Fibroblast of skin of right biceps (primary cell): ENCODE measurements at places on chromosomes 5 and 9.

GRCh38 chr5:180140571-180140970 lies 68.4 kb downstream of the RASGEF1C start:
- no peak for DNase-seq

DNA sequence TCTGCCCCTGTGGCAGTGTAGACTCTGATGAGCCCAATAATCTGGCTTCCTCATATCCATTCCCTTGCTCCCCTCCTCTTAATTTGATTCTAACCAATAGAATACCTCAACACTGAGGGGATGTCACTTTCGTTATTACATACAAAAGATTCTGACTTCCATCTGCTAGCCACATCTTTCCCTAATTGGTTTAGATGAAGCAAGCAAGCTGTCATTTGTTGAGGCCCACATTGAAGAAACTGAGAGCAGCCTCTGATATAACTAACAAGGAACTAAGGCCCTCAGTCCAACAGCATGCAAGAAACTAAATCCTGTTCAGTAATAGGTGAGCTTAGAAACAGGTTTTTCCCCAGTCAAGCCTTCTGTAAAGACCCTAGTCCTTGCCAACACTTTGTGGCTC lies 5.8 kb downstream of the ADAMTS6 start:
- DNase-seq, result no peak

- peak; percentile 50 for DNase-seq
These were observed 148.2 kb downstream of the GIN1 start for GRCh38 chr5:102971676-102972293.

- peak; percentile 3 for DNase-seq
These were observed 201.9 kb downstream of the PBX3 start for GRCh38 chr9:125948887-125949596.

DNA sequence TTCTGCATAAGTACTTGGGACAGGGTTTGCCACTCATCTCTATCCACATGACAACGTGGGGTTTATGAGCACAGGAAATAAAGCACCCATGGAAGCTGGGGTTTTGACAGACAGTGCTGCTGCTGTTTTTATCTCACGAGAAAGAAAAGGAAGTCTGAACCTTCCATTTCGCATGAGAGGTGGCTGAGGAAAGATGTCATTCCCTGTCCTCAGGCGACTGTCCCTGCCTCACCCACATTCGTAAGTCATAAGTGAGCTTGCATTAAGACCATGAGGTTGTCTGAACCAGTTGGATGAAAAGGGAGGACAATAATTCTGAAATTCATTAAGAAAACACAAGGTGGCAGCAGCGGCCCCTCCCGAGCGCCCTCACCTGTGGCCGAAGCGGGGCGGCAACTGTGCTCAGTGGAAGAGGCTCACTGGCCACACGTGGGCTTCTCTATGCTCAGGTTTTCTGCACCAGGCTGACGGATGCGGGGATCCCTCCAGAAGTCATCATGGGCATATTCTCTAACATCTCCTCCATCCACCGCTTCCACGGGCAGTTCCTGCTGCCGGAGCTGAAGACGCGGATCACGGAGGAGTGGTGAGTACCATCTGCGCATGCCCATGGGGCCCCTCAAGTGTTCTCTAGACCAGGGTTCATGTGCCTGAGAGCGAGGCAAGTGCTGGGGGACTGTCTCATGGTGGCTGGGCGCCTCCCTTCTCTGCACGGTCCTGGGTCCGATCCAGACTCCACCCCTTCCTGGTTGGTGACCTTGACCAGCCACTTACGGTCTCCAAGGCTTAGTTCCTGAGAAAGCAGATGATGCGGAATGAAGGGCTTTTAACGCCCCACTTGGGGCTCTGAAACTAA lies 54.7 kb upstream of the SUSD3 start:
- DNase-seq, result peak; percentile 26

GRCh38 chr9:89329917-89330316 lies 11.6 kb downstream of the SECISBP2 start:
- no peak for DNase-seq

DNA sequence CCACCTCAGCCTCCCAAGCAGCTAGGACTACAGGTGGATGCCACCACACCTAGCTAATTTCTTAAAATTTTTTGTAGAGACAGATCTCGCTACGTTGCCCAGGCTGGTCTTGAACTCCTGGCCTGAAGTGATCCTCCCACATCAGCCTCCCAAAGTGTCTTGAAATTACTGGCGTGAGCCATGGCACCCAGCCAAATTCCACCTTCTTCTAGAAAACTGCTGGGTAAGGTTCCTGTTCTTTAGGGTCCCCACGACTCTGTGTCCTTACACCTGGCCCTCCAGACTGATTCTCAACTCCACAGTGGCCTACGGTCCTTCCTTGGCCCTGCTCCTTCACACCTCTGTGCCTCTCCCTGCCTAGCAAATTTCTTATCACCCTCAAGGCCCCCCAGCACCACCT lies 1.9 kb downstream of the MAPK9 start:
- DNase-seq, result no peak

GRCh38 chr5:2701592-2701991 lies 49.9 kb downstream of the IRX2 start:
- no peak for DNase-seq

- DNase-seq, result peak; percentile 69
These were observed 44.0 kb upstream of the XPA start for GRCh38 chr9:97740848-97741821.

DNA sequence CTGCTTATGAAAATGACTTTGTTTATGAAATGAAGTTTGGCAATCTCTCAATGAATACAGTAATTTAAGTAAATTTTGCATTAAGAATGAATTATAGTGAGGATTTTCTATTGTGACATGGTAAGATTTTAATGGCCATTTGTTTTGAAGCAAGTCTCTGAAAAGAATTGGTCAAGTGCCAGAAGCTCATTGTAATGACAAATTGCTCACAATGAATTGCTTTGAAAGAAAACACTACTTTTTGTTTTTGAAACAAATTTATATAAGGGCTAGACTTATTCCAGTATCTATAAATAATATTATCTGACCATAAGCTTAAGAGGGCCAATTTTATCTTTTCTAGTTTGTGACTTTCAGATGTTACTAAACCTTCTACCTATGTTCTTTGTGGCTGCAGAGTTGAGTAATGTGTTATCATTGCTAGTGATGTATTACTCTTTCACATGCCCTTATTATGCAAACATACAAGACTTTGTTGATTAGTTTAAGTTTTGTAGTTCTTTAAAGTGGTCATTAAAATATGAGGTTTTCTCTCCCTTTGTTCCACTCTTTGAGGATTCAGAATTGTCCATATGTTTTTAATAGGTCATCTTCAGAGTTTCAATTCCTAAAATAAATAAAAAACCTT lies 93.0 kb upstream of the ZNF608 start:
- no peak for DNase-seq

DNA sequence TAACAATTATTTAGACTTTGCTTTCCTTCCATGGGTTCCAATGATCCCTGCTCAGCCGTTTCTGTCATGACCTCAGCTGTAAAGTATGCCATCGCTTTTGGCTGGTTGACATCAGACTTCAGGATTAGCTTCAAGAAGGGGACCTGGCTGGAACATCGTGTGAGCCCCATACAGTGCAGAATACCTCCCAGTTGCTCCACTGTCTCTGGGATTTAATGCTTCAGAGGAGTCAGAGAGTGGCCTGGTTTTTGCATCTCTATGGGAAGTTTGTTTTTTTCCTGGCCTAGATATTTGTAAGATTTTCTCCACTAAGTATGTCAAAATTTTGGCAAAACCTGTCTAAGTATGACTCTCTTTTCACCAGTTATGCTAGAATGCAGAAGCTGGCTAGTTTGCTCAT lies 216.9 kb downstream of the GABBR2 start:
- peak; percentile 79 for DNase-seq

DNA sequence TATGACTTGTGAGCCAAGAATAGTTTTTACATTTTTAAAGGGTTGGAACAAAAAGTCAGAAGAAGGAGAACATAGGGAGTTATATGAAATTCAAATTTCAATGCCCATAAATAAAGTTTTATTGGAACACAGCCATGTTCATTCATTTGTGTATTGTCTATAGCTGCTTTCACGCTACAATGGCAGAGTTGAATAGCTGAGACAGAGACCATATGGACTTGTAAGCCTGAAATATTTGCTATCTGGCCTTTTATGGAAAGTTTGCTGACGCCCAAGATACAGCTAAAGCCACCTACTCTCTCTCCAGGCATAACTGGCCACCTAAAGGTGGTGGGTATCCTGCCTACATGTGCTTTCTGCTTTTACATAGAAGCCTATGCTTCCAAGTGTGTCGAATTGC lies 10.9 kb downstream of the DAB2IP start:
- no peak for DNase-seq

- no peak for DNase-seq
These were observed 159.7 kb downstream of the SNCAIP start for GRCh38 chr5:122471752-122472061.
